Esophagus squamous epithelium (tissue), 5 donors: ENCODE measurements at places on chromosomes 1 and 21.

- no peak for DNase-seq
Measured at GRCh38 chr1:169786974-169787373, 7.7 kb downstream of the METTL18 start.

- no peak for DNase-seq
Measured at GRCh38 chr1:224623743-224624333, 7.7 kb downstream of the CNIH3 start.

DNA sequence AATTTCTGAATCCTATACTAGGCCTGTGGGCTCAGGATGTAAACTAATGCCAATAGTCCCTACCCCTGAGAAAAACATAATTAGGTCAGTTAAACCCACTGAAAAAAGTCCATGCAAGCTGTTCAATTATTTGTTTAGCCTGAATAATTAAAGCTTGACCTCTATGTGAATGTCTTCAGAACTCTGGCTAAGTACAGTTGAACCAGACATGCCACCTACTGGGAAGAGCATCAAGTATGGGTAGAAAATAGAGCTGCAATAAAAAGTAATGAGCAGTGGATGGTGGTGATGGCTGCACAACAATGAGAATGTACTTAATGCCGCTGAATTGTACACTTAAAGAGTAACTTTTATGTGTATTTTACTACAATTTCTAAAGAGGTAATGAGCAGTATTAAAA is 23.6 kb upstream of the SLC19A2 start:
- no peak for DNase-seq

DNA sequence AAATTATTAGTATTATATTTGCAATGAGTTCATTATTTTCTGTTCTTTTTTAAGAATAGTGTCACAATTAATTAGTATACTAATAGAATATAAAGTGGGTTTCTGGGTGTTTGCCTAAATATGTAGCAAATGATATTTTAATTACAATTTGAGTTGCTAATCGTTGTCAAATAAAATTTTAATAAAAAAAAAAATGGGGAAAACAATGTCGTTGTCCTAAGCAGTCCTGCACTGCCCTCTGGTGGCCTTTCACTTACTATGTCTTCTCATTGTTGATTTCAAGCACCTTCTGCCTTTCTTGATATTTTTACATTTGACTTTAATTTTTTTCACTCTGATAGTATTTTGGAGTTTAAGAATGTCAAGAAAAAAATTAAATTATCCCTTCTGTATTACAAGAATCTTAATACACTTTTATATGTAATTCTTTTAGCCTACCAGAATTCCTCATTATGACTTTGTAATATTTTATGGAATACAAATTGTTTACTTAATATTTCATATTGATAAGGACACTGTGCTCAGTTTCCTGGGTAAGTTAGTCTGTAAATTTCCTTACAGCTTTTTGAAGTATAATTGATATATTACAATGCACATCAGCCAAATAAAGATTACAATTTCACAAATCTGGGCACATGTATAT is 104.5 kb upstream of the FMN2 start:
- DNase-seq = no peak
